ENCODE measurements at places on chromosomes 7 and 10.
A peak's percentile ranks its signal among the peaks of the same experiment; 100 is the strongest.

GRCh38 chr7:45179666-45180065 is 22.1 kb downstream of the RAMP3 start:
- no peaks in the 10 kb centered on the region for H3K4me1 ChIP-seq
- no peaks in the 10 kb centered on the region for H3K36me3 ChIP-seq
- H3K27ac ChIP-seq = no peak overlapping the region
- no peak overlapping the region for H3K4me3 ChIP-seq
- H3K27me3 ChIP-seq = peaks cover 9% of the 10 kb centered on the region

- peaks cover 78% of the 10 kb centered on the region for H3K36me3 ChIP-seq
- peaks cover 30% of the 10 kb centered on the region for H3K4me1 ChIP-seq
- H3K27ac ChIP-seq = peak overlapping the region; percentile 7
These were observed 52.9 kb downstream of the BTAF1 start for GRCh38 chr10:91976317-91977051.

DNA sequence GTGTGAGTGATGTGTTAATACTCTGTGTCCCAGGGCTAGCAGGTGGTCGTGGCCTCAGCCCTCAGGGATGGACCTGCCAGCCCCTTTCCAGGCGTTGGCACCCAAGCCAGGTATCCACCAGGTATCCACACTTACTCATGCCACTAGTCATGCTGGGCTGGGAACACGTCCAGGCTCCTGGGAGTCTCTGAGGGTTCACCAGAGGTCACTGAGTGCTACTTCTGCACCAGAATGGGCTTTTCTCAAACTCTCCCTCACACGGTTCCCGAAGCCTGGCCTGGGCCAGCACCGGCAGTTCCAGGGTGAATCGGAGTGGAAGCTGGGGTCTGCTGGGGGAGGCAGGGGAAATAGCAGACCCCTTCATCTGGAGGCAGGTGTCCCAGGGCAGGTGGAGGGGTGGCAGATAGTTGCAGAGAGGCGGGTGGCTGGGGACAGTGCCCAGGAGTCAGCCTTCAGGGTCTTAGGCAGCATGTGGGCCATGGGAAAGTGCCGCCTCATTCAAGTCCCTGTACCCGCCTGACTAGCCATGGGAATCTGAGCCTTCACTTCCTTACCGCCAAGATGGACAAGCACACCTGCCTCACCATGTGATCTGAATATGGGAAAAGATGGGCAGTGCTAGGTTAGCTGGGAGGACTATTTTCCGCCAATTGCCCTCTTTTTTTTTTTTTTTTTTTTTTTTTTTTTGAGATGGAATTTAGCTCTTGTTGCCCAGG is 95.5 kb upstream of the GTF2I start:
- H3K36me3 ChIP-seq = no peaks in the 10 kb centered on the region
- H3K4me3 ChIP-seq = no peak overlapping the region
- H3K4me1 ChIP-seq = no peaks in the 10 kb centered on the region
- H3K27me3 ChIP-seq = no peaks in the 10 kb centered on the region

DNA sequence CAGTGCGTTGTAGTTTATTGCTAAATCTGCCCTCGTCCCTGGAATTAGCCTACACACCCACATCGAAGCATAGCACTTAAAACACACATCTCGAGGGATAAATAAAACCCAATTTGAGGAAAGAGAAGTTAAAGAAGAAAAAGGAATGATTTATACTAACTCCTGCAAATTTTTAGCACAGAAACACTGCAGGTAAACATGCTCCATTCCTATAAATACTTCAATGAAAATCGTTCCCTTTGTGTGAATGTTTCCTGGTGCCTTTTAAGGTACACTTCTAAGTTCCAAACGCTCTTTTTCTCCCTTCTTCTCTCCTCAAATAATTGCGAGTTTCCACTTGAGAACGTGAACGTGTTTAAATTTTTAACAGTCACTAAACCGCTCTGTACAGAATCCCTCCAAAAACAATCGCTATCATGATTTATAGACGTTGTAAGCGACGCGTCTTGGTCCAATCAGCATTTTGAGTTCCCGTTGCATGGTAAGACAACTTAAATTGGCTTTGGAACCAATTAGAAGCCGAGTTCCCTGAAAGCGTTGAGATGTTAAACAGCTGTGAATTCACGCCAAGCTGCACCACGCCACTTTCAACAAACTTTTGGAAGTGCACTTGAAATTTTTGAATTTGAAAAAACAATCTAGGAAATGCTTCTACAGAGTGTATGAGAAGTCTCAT is 12.5 kb upstream of the EBLN1 start:
- peak overlapping the region; percentile 82 for H3K27ac ChIP-seq
- no peaks in the 10 kb centered on the region for H3K36me3 ChIP-seq
- H3K4me1 ChIP-seq = peaks cover 18% of the 10 kb centered on the region
- peak overlapping the region; percentile 88 for H3K4me3 ChIP-seq
- H3K27me3 ChIP-seq = peaks cover 14% of the 10 kb centered on the region
- DNase-seq = peak; percentile 29

GRCh38 chr7:2971914-2972834 is 71.5 kb downstream of the CARD11 start:
- no peak overlapping the region for H3K4me3 ChIP-seq
- no peaks in the 10 kb centered on the region for H3K27me3 ChIP-seq
- peaks cover 10% of the 10 kb centered on the region for H3K4me1 ChIP-seq
- H3K27ac ChIP-seq = no peak overlapping the region
- H3K36me3 ChIP-seq = peaks cover 41% of the 10 kb centered on the region

DNA sequence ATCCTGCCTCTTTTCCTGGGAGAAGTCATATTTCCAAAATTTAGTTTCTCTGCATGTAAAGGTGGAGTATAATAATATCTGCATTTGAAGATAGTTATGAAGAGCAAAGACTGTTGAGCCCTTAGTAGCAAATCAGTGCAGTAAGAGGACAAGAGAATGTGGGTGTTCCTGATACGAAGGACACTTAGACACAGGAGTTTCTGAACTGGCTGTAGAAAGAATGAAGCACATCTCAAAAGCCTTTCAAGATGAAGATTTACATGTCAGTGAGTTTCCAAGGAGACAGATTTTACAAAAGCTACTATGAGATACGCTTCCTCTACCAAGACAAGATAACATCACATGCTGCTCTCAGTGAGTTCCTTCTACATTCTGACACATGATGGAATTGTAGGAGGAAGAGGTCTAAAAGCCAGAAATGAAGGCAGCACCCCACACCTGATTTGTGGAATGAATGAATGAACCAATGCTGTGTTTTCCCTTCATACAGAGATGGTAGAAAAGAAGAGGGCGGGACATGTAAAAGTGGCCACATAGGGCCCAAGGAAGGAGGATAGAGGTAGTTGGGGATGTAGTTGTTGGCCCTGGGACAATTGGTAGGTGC is 173.6 kb upstream of the PDE1C start:
- H3K4me1 ChIP-seq = no peaks in the 10 kb centered on the region
- no peak overlapping the region for H3K27ac ChIP-seq
- H3K27me3 ChIP-seq = peaks cover 3% of the 10 kb centered on the region
- no peaks in the 10 kb centered on the region for H3K36me3 ChIP-seq
- DNase-seq = no peak

- H3K27ac ChIP-seq = peak overlapping the region; percentile 92
- H3K27me3 ChIP-seq = no peaks in the 10 kb centered on the region
- peaks cover 10% of the 10 kb centered on the region for H3K36me3 ChIP-seq
- no peak overlapping the region for H3K4me3 ChIP-seq
- DNase-seq = no peak
These were observed 92.5 kb upstream of the IKZF1 start for GRCh38 chr7:50212016-50212325.

DNA sequence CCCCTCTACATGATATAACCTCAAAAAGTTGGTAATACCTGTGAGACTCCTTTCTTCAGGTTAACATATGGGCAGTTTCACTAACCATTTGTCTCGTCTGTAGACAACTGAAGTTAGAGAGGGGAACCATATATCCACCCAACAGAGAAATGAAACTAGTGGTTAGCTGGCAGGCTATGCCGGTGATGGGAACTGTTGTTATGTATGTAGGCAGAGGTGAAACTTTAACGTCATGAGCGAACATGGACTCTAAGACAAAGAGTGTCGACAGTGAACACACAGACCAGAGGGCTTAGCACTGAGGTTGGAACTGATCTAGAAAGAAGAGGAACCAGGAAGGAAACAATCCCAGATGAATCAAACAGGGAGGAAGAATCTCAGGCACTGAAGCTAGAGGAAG is 112.4 kb downstream of the ELMO1 start:
- H3K4me1 ChIP-seq = peaks cover 82% of the 10 kb centered on the region
- peak overlapping the region; percentile 54 for H3K4me3 ChIP-seq
- H3K27me3 ChIP-seq = no peaks in the 10 kb centered on the region
- H3K36me3 ChIP-seq = peaks cover 94% of the 10 kb centered on the region
- DNase-seq = no peak

DNA sequence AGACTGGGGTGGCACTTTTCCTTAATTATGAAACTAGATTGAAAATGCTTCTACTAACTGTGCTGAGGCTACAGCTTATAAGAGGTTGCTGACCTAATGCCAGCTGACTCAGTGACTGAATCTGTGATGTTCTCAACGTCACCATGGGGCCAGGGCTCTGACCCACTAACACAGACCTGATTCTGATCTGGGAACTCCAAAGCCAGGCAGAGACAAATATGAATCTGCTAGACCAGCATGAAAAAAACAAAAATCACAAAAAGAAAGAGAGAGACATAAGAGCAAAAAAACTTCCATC is 16.1 kb downstream of the USP6NL start:
- no peak overlapping the region for H3K4me3 ChIP-seq
- no peaks in the 10 kb centered on the region for H3K36me3 ChIP-seq
- peaks cover 35% of the 10 kb centered on the region for H3K27me3 ChIP-seq
- no peaks in the 10 kb centered on the region for H3K4me1 ChIP-seq

GRCh38 chr10:96930469-96930868 is 98.4 kb downstream of the LCOR start:
- no peak overlapping the region for H3K4me3 ChIP-seq
- H3K36me3 ChIP-seq = peaks cover 36% of the 10 kb centered on the region
- no peak for DNase-seq
- H3K27ac ChIP-seq = no peak overlapping the region

DNA sequence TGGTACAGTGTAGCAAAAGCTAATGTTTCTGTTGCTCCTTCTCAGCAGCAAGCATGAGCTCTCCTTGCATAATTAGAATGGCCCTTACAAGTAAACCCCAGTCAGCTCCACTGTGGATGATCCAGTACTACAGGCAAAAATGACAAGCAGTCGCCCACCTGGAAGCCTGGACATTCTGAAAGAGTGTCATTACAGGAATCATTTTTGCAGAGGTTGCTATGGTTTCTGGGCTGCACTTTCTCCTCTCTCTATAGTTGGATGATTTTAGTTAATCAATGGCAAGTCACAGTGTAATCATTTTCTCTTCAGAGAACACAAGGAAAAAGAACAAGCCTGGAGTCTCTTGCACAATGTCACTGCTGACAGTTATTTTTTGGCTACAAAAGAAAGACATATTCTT is 102.9 kb upstream of the MYO3A start:
- no peaks in the 10 kb centered on the region for H3K36me3 ChIP-seq
- DNase-seq = no peak
- H3K4me1 ChIP-seq = no peaks in the 10 kb centered on the region
- H3K27ac ChIP-seq = no peak overlapping the region

DNA sequence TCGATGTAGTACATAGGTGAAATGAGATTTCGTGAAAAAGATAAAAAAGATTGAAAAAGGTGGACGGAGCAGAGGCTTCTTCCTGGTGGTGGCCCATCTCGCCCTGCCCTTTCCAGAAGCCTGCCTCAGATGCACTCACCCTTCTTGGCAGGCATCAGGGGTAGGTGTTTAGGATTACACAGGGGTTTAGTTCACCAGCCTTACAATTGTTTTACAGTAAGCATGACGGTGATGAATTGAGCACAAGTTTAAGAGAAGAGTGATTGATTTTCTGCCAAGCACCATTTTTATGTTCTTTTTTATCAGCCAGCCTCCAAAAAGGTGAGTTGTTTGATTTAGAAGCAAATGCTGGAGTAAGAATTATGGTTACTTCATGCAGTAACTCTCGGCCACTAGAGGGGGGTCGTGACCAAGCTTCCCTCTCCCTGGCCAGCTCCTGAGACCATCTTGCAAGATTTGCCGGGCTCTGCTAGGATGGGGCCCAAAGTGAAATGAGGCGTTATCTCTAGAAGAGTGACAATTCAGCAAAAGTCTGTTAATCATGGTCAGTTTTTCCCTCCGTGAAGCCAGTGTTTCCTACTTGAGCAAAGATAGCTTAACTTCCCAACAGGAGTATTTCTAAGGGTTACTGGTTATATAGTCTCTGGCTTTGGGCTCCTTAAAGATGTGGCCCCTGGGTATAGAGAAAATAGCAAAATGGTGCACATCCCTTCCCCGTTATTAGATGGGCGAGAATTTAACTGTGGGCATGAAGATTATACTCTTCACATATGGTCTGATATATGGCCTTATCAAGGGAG is 228.8 kb downstream of the BMPER start:
- H3K27ac ChIP-seq = no peak overlapping the region
- no peaks in the 10 kb centered on the region for H3K27me3 ChIP-seq
- no peak for DNase-seq
- H3K36me3 ChIP-seq = no peaks in the 10 kb centered on the region
- no peak overlapping the region for H3K4me3 ChIP-seq
- no peaks in the 10 kb centered on the region for H3K4me1 ChIP-seq

DNA sequence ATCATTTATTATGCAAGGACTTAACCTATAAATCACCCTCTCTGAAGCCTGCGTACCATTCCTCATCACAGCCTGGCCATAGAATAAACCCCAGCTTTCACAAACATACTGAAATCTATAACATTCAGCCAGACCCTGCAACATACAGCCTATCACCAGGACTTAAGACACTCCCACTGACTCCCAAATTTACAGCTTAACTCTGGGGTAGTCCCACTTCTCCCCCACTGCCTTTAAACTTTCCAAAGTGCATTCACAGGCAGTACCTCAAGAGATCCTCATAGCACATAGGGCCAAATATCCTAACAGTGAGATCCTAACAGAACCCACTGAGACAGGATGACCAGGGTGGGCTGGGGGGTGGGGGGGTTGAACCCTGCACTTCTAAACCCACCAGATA is 3.5 kb downstream of the LDB1 start:
- DNase-seq = no peak
- H3K4me3 ChIP-seq = peak overlapping the region; percentile 43
- peaks cover 8% of the 10 kb centered on the region for H3K36me3 ChIP-seq
- no peaks in the 10 kb centered on the region for H3K27me3 ChIP-seq
- H3K4me1 ChIP-seq = peaks cover 65% of the 10 kb centered on the region
- H3K27ac ChIP-seq = peak overlapping the region; percentile 92

DNA sequence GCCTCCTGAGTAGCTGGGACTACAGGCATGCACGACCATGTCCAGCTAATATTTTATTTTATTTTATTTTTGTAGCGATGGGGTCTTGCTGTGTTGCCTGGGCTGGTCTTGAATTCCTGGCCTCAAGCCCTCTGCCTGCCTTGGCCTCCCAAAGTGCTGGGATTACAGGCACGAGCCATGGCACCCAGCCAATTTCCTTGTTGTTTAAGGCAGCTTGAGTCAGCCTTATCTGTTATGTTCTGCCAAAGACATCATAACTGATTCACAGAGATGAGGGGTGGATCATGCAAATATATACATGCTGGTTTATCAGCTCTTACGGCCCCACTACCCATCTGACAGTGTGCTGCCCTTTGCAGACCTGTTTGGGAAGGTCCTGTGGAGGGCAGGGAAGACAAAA is 826.7 kb downstream of the TYW1 start:
- DNase-seq = no peak
- no peaks in the 10 kb centered on the region for H3K36me3 ChIP-seq
- H3K27me3 ChIP-seq = no peaks in the 10 kb centered on the region
- no peaks in the 10 kb centered on the region for H3K4me1 ChIP-seq

All from activated T-helper 2 cell treated with anti-CD3 and anti-CD28 coated beads, Interferon-gamma antibody, Interleukin-2, Interleukin-4, amounts not matched to agents 10 μg/mL and 5 μg/mL and 100 μg/mL, durations not matched to agents 14 hours and 24 hours and 36 hours (primary cell).